ENCODE measurements at places on chromosomes 5 and 9.

DNA sequence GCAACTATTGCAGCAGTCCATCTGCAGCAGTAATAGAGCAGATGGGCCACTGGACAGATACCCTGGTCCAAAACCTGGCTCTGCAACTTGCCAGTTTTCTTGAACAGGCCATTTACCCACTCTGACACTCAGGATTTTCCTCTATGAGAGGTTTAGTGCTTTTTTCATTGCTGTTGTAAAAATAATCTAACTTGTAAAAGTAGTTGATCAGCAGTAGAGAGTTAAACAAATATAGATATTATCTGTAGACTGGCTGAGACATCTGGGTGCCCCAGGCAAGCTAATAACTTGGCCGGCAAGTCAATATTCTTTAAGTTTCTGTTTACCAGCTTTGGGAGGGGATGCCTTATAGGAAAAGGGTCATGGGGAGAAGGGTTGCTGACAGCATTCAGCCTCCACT is 4.1 kb downstream of the DAPK1 start:
- DNase-seq: no peak

DNA sequence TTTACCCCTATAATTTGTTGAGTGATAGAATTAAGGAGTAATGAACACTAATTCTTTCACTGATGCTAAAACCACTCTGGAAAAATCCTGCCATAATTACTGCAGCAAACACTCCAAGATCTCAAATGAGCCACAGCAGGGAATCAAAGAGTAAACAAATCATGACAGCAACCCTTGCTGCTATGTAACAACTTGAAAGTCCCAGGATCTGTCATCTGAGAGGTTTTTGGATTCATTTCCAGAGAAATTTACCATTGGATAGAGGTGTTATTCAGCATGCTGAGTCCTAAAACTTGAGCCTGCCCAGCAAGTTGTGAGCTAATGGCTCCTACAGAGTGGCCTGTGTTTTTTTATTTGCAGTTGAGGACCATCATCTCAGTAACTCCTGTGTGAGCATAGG is 59.2 kb downstream of the PRLR start:
- DNase-seq: no peak

GRCh38 chr9:34171753-34172535 is 6.9 kb upstream of the UBAP1 start:
- DNase-seq: no peak

- DNase-seq: no peak
Measured at GRCh38 chr5:177349362-177349647, 2.2 kb downstream of the LMAN2 start.

DNA sequence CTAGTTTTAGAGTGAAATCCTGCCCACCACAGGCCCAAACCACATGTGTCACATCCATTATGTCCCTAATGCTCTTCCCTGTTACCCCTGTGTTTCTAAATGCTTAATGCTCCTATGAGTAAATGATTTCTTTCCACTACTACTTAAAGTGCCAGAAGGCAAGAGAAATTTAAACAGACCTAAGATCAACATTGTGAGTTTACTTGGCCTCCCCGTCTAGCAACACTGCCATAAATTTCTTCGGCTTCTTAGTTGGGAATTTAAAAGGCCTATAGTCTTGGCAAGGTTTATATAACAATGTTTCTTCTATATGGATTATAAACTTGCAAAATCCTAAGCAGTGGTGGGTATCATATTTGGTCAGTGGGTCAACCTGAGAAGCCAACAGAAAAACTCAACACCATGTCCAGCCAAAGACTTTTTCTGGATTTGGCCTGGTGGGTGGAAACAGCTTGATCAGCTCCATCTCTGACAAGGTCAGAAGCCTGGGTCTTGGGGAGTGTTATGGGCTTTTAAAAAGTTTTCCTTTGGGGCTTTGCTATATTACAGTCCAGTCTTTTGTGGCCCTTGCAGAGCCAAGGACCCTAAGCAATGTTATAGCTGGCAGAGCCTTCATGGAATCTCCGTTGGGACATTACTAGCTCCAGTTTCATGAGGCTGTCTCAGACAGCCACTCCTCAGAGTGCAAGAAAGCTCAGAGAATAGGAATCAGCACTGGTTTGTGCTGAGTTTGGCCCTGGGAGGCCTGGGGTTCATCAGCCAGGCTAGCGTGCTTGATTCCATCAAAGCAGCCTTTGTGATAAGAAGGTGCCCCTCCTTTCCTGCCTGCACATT is 119.8 kb downstream of the PRDM6 start:
- no peak for DNase-seq

- DNase-seq: no peak
Measured at GRCh38 chr5:150000990-150001659, 586 bp downstream of the HMGXB3 start.

DNA sequence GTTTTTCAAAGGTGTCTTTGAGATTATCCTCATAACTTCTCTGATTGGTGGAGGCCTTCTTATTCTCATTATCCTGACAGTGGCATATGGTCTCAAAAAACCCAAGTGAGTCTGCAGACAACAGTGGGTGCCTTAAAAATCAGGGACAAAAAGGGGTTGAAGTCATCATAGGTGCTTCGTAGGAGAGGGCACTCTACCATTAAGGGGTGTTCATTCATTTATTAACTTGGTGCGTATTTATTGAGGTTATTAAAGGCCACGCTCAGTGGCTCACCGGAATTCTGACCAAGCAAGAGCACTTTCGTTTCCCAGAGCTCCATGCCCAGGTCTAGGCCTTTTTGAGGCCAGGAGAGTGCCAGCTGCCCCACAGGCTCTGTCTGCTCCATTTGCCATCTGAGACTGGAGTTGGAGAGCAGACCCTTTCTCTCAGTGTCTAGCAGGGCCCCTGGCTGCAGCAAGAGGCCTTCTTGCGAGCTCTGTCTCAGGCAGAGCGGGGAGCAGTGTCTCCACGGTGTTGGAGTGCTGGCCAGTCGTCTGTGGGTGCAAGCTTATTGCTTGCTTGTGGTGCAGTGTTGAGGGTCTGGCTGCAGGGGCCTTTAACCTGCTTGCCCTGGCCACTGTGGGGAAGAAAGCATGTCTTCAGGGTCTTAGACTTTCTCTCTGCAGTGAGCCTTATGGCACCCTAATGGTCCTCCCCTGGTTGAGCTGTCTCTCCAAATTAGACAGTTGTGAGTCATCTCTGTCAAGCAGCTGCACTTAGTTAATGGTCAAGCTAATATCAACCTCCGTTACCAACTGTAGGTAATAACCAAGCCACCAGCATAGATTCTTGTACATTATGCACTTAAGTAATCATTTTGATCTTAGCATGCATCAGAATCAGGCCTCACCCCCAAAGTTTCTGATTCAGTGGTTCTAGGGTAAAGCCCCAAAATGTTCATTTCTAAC is 62.6 kb downstream of the IL31RA start:
- no peak for DNase-seq

DNA sequence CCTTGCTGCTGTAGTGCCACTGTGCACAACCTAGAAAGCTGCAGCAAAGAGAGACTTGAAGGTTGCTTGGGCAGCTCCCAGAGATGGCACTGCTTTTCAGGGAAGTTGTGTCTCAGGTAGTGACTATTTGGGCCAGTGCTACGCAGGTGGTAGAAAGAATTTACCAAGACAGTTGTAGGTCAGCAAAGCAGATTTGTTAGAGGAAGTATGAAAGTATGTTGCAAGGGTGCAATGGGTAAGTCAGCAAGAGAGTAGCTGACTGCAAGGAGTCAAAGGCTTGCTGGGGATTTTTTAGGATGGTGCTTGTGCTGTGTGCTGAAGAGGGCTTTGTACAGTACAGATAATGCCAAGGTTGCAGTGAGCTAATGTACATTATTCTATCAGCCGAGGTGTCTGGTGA is 33.5 kb upstream of the SPARC start:
- DNase-seq: no peak

DNA sequence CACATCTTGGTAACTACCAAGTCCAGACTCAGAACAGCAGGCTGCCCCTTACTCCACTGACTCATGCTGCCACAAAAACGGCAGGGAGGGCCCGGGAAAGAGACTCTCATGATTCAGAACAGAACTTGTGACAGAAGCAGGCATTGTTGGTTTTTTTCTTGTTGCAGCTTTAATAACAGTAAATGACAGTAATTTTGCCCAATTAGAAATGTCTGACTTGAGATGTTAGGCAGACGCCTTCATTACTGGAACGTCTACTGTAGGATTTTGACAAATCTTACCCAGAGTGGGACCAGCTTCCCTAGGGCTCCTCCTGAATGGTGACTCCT is 77.9 kb downstream of the SEMA5A start:
- no peak for DNase-seq

- DNase-seq: no peak
Measured at GRCh38 chr9:11735391-11735790, 957.8 kb upstream of the TYRP1 start.

- no peak for DNase-seq
Measured at GRCh38 chr5:38883842-38884241, 38.0 kb downstream of the OSMR start.

- no peak for DNase-seq
Measured at GRCh38 chr5:109816732-109817131, 127.0 kb downstream of the MAN2A1 start.

GRCh38 chr5:54206580-54207229 is 103.7 kb downstream of the ARL15 start:
- no peak for DNase-seq

GRCh38 chr9:114722937-114723620 is 41.1 kb upstream of the TEX48 start:
- peak; percentile 43 for DNase-seq

GRCh38 chr5:134271059-134271458 is 45.2 kb upstream of the PPP2CA start:
- DNase-seq: no peak

DNA sequence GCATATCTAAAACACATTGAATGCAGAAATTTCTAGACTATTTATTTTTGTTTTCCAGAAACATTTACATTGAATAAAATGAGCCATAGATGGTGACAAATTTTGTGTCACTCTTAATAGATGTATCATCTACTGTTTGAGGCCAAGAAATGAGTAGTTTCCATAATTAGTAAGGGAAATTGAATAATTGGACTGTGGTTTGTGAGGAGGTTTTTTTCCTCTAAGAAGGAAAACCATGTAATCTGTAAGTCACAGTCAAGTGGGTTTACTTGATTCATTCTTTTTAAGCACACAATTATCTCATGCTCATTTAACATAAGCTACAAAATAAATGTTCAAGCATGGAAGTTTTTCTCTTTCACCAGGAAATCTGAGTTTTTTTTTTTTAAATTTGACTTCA is 876.4 kb downstream of the NR2F1-AS1 start:
- no peak for DNase-seq

- DNase-seq: no peak
Measured at GRCh38 chr5:95631255-95631958, 11.5 kb downstream of the GPR150 start.

- DNase-seq: peak; percentile 79
Measured at GRCh38 chr9:104747565-104748358, at the start of gene NIPSNAP3A. Gene NIPSNAP3A, plus strand, starts transcription at chr9:104747683. Its CDS starts 110 bp downstream, at chr9:104747793.

GRCh38 chr5:98085593-98085992 is 687.9 kb upstream of the RGMB start:
- DNase-seq: no peak

DNA sequence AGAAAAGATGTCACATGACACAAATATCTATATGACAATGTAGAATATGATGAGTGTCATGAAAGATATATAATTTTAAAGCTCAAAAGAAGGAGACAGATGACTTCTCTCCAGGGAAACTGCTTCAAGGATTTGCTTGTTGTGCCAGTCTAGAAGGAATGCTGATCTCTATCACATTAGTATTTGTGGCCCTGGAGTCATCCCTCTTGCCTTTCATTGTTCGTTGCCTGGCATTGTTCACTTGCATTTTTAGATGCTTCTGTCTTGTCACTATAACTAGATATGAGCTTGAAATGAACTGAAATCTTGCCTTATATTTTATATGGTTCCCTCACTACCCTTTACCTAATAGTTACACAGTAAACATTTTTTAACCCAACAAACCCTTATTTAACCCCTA is 207.5 kb downstream of the ZNF608 start:
- no peak for DNase-seq

GRCh38 chr9:137982200-137982599 is 104.6 kb downstream of the CACNA1B start:
- DNase-seq: peak; percentile 15

DNA sequence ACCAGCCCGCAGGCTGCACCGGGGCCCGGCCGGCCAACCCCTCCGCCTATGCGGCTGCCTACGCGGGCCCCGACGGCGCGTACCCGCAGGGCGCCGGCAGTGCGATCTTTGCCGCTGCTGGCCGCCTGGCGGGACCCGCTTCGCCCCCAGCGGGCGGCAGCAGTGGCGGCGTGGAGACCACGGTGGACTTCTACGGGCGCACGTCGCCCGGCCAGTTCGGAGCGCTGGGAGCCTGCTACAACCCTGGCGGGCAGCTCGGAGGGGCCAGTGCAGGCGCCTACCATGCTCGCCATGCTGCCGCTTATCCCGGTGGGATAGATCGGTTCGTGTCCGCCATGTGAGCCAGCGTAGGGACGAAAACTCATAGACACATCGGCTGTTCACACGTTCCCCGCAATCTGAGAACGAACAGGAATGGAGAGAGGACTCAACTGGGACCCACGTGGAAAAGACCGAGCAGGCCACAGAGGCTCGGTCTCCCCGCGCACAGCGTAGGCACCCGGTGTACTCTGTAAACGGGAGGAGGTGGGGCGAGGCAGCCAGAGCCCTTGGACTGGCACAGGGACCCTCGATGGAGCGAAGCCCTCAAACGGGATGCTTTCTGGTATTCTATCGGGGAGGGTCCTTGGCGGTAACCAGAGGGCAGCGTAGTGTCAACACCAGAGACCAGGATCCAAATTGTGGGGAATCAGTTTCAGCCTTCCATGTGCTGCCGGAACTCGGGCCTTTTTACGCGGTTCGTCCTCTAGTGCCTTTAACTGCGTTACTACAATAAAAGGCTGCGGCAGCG is 1.9 kb downstream of the FOXE1 start:
- no peak for DNase-seq

DNA sequence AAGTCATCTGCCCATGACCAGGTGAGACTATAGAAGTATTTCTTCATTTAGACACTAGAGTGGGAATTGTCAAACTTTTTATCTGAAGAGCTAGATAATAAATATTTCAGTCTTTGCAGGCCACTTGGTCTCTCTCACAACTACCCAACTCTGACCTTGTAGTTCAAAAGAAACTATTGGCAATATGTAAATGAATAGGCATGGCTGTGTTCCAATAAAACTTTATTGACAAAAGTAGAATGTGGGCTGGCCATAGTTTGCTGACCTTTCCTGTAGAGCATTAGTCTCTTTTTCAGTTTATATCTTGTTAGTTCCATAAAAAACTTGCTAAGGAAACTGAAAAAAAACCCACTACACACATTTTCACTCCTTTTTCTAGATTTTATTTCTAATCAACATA is 535.5 kb downstream of the PRR16 start:
- no peak for DNase-seq

GRCh38 chr5:170439944-170440269 is 50.7 kb upstream of the KCNMB1 start:
- DNase-seq: no peak
